Progenitor cell of endocrine pancreas (in vitro differentiated cells): ENCODE measurements at places on chromosomes 12 and 14.

- no peak for DNase-seq
Observed at GRCh38 chr12:66929121-66929520, 250.2 kb upstream of the GRIP1 start.

DNA sequence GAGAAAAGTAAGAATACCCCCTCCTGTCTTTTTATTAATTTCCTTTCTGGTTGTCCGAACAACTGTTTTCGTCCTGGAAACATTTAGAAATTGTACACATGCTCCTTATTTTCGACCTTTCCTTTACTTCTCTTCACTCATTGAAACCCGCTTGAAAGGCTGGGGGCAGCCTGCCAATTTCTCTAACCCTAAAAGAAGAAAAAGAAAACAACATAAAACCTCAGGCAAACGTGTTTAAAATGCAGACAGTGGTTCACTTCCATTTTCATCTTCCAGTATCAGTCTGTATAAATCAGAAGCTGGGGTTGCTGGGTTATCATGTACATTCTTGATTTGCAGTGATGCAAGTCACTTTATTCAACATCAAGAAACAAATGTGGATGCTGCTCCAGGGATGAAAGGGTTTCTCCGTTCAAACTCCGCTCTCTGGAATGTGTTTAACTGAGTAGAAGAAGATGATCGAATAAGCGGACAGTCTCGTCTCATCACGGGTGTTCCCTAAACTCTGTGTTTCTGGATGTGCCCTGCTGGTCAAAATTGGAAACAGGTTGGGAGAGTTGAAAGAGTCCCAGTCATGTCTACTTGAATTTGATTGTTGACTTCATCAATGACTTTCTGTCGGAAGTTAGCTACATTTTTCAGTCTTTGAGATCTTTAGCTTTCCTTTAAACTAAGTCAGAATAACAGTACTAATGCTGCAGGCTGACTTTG is 1042.2 kb downstream of the BCL11B start:
- DNase-seq, result no peak

- DNase-seq, result no peak
Observed at GRCh38 chr12:20513189-20513588, 144.9 kb downstream of the PDE3A start.

DNA sequence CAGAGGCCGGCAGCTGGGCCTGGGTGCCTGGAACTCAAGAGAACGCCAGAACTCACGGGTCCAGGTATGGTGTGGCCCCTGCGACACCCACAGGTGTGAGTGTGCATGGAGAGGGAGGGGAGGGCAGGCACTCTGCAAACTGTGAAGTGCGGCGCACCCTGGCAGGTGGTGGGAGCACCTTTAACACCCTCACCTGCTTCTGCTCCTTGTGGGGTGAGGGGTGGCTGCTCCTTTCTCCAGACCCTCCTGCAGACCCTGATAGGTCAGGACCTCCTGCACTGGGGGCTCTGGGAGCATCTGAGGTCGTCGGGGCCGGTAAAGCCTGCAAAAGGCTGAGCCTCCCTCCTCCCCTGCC is 324.7 kb upstream of the SFSWAP start:
- no peak for DNase-seq

DNA sequence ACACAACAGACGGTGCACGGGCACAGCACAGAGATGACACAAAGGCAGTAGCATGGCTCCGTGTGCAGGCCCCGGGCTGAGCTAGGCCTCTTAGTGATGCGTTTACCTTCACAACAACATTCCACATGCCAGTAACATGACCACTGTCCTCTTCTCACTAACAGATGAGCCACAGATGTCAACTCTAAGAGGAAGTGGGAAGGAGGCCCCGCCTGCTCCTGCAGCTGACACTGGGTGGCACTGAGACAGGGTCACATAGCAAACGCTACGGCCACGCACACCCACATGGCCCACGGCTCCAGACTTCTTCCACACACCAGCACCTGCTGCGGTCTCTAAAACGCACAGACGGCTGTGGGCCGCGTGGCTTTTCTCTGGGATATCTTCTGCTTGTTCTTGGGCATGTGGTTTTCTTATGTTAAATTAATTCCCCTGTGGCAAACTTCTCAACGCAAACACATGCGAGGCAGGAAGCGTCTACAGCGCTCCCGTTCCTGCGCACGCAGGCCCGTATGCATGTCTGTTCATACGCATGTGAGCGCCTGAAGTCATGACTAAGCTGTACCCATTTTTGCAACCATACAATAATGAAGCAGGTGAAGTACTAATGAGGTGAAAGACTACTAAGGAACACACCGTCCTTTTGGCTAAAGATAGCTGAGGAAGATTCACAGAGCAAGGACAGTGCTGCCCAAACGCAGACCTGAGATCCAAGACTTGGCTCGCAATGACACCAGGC is 26.8 kb downstream of the AMN start:
- no peak for DNase-seq
